ENCODE measurements at places on chromosomes 12 and 14.

GRCh38 chr14:60599727-60600126 lies 49.5 kb downstream of the SIX1 start:
- no peak for DNase-seq

- DNase-seq, result no peak
These were observed 30.7 kb upstream of the BCL7A start for GRCh38 chr12:121990692-121991603.

- DNase-seq, result no peak
These were observed 1.9 kb upstream of the HOXC5 start for GRCh38 chr12:54030889-54031471.

DNA sequence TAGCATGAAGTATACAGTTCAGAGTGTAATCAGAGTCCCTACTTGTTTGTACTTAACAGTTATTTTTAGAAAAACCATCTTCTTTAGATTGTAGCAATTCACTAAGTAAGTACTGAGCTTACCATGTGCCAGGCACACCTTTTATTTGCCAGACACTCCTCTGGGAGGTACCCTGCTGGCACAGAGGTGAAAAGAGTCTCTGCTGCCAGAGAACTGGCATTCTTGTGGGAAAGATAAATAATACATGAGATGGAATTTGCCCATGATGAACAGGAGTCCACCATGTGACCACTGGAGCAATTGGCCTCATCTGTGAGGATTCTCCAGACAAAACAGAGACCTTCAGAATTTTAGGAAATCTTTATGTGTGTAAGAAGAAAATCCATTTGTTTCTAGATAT lies 199.3 kb upstream of the SLC16A7 start:
- no peak for DNase-seq

DNA sequence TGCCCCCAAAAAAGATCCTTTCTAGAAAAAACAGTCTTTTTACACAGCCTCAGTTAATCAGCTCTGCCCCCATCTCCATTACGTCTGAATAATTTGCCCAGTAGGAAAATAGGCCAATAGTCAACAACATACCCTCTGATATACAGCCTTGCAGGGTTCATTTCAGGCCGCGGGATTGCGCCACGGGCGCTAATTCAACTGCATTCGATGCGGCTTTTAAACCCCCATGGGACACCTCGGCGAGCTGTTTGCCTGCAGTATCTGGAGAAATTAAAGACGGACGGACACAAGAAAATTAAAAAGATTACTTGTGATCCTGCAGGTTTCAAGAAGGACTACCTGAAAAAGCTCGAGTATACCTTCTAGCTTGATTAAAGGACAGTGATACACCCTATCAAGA lies 36.1 kb downstream of the ERP29 start:
- no peak for DNase-seq

GRCh38 chr14:39310051-39310450 lies 76.3 kb downstream of the MIA2 start:
- no peak for DNase-seq

DNA sequence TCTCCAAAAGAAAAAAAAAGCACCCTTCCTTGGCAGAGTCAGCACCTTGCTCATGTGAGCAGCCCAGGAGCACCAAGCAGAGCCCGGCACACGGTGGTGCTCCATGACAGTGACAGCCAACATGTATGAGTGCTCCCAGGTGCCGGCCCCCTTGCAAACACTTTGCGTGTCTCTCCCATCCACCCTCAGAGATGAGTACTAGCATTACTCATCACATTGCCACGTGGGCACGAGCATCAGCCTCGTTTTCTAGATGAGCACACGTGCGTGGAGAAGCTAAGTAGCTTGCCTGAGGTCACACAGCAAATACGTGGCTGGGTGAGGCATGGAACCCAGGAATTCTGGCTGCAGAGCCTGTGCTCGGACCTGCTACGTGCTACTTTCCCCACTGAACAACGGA lies 177.9 kb upstream of the PRMT8 start:
- DNase-seq, result no peak

DNA sequence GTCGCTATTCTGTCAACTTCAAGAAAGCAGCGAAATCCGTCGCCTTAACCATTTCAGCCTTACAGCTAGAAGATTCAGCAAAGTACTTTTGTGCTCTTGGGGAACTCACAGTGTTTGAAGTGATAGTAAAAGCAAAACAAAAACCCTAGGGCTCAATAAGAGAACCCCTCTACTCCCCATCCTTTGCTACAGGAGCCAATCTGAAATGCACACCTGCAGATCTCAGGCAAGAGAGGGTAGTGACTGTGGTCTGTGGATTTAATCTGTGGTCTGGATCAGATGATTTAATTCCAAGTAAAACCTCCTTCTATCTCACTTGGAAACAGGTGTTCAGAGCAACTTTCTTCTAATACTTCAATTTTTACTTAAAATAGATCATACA lies 422.9 kb upstream of the OR4E1 start:
- no peak for DNase-seq

GRCh38 chr12:68176257-68176656 lies 16.7 kb upstream of the IFNG start:
- DNase-seq, result no peak

DNA sequence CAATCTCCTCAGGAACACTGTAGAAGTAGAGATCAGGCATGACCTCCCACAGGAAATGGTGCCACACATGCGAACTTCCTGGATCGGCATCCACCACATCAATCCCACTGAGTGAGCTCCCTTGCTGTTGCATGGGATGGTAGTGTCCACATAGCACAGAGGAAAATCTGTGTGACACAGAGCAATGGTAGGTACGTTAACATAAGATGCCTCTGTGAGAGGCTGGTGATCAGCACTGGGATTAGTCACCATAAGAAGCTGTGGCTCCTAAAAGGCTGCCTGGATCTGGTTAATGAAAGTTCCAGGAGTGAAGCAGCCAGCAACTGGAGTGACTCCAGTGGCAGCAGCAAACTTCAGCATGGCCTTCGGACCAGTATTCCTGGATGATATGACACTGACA lies 21.8 kb downstream of the WDHD1 start:
- DNase-seq, result no peak

GRCh38 chr12:29552994-29553748 lies 55.7 kb upstream of the OVCH1 start:
- DNase-seq, result no peak

- no peak for DNase-seq
These were observed 21.8 kb downstream of the MVK start for GRCh38 chr12:109595321-109595902.

DNA sequence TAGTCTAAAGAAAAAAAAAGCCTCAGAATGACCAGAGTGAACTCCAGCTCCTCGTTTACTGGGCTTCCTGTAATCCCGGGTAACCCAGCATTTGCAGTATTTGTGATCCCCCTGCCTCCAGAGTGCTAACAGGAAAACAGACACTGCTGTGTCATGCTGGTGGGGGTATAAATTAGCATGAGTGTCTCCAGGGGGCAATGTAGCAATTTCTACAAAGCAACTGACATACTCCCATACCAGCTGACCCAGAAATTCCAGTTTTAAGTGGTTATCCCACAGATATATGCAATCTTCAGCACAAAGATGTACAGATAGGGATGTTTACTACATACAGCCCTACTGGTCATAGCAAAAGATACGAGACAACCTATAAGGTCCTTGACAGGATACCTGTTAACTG lies 18.8 kb downstream of the TTC7B start:
- DNase-seq, result no peak

GRCh38 chr14:70416338-70416724 lies 559 bp downstream of the SYNJ2BP start:
- DNase-seq, result no peak

DNA sequence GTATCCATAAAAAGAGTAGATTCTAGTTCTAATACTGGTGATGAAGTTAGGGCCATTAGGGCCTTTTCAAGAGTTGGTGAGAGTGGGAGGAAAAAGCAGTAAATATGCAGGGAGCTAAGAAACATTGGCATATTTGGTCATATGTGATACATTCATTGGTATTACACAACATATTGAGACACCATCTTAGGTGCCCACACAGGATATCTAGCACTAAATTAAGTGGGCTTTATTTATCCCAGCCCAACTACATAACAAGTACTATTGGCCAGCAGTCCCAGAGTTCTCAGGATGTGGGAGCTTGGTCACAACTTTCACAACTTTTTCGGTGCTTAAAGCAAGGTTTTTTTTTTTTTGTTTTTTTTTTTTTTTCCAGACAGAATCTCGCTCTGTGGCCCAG lies 2.0 kb upstream of the ING4 start:
- DNase-seq, result no peak

DNA sequence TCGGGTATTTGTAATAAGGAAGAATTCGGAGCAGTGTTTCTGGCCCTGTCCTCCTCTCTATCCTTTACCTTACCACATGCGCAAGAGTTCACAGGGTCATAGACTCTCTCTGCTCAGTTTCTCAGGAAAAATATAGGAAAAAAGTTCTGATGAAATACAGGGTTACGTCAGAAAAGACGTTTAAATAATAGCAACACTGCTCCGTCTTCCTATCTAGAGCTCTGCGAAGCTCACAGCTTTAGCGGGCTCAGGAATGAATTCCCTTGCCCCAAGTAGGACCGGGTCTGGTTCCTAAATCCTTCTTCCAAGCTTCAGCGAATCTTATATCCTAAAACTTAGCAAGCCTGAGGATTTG lies 365 bp downstream of the CCDC59 start:
- no peak for DNase-seq

All from stimulated activated CD4-positive, alpha-beta T cell treated with anti-CD3 and anti-CD28 coated beads, TNF-alpha, amount 100 ng/mL, for 1 hour (primary cell).